SK-MEL-5 (cell line): ENCODE measurements at places on chromosomes 6 and 20. TPM values are rescaled to one million over a fixed set of nuclear protein-coding genes. Genes with fewer than 3 reads are reported as not detected.

PSMB9 gene
- 10.4 and 15.4 TPM in 2 replicates for total RNA-seq

NNAT gene
- not detected in 2 replicates for total RNA-seq

IL17A gene
- not detected in 2 replicates for total RNA-seq

IRF4 gene
- 69.7 and 76.9 TPM in 2 replicates for total RNA-seq

TBC1D32 gene
- total RNA-seq = 1.1 and 4.1 TPM in 2 replicates

ASIP gene
- 0.55 TPM in 1 of 2 replicates, not detected in the other for total RNA-seq

MAPK13 gene
- 0.05 TPM in 1 of 2 replicates, not detected in the other for total RNA-seq

ZNF165 gene
- total RNA-seq = 0.19 and 0.37 TPM in 2 replicates

WFDC12 gene
- not detected in 2 replicates for total RNA-seq

COX4I2 gene
- not detected in 2 replicates for total RNA-seq

ULBP3 gene
- 2.7 and 4.2 TPM in 2 replicates for total RNA-seq

KCNK16 gene
- not detected in 2 replicates for total RNA-seq

CGA gene
- total RNA-seq = 0.55 TPM in 1 of 2 replicates, not detected in the other

PHACTR1 gene
- total RNA-seq = 2.8 and 2.9 TPM in 2 replicates

VWA7 gene
- total RNA-seq = not detected in 2 replicates

MLIP gene
- 16.6 and 23.9 TPM in 2 replicates for total RNA-seq

GJA1 gene
- total RNA-seq = 0.21 and 0.32 TPM in 2 replicates

ZNF311 gene
- total RNA-seq = not detected in 2 replicates

HLA-DRB1 gene
- 2.0 and 2.1 TPM in 2 replicates for total RNA-seq

GPR6 gene
- total RNA-seq = not detected in 2 replicates

RSPH4A gene
- total RNA-seq = 0.21 TPM in 1 of 2 replicates, not detected in the other

ERVFRD-1 gene
- 0.24 and 0.63 TPM in 2 replicates for total RNA-seq

BNIP5 gene
- total RNA-seq = not detected in 2 replicates

SGK2 gene
- 0.29 TPM in 1 of 2 replicates, not detected in the other for total RNA-seq

OPRM1 gene
- not detected in 2 replicates for total RNA-seq

FRS3 gene
- 0.61 and 2.2 TPM in 2 replicates for total RNA-seq

RNF5 gene
- total RNA-seq = 23.9 and 29.5 TPM in 2 replicates
